Activated T-helper 1 cell treated with anti-CD3 and anti-CD28 coated beads, Interleukin-2, amount 50 U/mL, for 16 hours (primary cell): ENCODE measurements at places on chromosomes 3 and 15.

GRCh38 chr15:39156166-39156565, 424.7 kb upstream of the THBS1 start:
- DNase-seq, result no peak

DNA sequence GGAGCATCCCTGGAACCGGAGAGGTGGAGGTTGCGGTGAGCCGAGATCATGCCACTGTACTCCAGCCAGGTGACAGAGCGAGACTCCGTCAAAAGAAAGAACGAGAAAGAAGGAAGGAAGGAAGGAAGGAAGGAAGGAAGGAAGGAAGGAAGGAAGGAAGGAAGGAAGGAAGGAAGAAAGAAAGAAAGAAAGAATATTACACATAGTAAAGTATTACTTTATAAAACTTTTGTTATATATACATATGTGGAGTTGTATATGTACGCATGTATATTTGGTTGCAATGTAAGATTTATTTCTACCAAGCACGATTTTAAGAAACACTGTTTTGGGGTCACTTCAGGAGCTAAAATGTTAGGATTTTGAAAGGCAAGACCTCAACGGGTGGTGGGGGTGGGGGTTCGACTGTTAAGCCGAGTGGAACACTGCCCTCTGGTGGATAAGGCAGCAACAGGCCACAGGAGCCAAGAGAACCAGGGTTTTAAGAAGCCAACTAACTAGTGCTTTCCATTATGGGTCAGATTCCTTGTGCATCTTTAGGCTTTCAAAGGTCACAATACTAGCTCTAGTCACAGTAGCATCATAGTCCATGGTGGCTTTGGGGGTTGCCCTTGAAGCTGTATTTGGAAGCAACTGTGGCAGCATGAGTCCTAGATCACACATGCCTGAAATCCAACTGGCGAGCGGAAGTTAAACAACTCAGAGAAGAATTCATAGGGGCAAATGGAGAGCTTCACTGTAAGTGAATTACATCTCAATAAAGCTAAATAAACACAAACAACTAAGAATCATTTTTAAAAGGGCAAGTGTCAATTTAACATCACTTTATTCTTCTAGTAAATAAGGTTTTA, 22.5 kb downstream of the GLB1 start:
- peak; percentile 47 for DNase-seq

GRCh38 chr15:71753346-71753745, 57.0 kb upstream of the NR2E3 start:
- DNase-seq, result no peak

DNA sequence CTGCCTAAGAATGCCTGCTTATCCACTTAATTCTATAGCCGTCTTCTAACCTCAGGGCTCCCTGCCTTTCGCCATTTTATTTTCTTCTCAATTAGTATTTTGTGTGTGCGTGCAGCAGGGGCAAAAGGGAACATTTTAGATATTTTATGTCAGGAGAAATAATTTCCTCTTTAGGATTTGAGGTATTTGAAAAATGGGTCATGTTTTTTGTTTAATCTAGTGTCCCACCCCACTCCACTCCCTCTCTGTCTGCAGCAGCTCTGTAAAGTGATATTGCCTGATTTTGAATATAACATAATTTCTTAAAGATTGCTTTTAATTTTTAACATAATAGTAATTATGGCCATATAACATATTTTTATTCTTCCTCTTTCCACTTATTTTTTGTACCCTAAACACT, 593.2 kb upstream of the DPPA4 start:
- DNase-seq, result no peak

GRCh38 chr3:11818033-11818432, 28.7 kb downstream of the TAMM41 start:
- DNase-seq, result no peak

DNA sequence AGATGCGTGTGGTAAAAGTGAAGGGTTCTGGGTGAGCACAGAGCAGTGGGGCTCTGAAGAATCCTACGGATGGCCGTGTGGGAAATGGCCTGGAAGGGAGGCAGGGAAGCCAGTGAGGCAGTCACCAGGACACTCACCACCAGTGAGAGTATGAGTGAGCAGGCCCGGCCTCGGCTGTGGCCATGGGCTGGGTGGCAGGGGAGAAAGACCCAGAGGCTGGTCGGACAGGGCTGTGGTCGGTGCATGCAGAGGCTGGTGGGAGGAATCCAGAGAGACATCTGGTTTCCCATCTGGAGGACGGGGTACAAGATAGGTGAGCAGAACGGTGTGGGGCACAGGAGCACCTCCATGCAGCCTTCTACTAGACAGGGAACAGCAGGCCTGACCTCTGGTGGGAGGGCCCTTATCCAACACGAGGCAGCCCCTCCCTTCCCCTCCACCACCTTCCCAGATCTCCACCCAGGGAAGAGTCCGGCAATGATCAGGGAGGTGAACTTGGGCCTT, 10.1 kb downstream of the PCSK6 start:
- no peak for DNase-seq

DNA sequence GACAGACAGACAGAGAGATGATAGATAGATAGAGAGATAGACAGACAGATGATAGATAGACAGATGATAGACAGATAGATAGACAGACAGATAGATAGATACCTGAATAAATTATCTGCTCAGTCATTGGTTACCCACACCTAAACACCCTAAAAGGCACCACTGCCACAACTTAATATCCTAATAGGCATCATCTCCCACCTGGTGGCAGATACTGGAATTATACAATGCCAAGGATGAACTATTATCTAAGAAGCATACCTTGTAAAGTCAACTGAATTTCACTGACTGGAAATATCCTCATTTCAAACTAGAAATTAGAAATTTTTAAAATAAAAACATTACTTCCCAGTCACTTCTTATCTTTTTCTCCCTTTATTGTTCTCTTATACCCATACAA, 19.4 kb upstream of the ATP8B4 start:
- DNase-seq, result no peak

- DNase-seq, result no peak
Observed at GRCh38 chr3:130626049-130626448, 109.1 kb downstream of the COL6A6 start.

- DNase-seq, result no peak
Observed at GRCh38 chr3:9311228-9311627, 51.6 kb upstream of the THUMPD3 start.

DNA sequence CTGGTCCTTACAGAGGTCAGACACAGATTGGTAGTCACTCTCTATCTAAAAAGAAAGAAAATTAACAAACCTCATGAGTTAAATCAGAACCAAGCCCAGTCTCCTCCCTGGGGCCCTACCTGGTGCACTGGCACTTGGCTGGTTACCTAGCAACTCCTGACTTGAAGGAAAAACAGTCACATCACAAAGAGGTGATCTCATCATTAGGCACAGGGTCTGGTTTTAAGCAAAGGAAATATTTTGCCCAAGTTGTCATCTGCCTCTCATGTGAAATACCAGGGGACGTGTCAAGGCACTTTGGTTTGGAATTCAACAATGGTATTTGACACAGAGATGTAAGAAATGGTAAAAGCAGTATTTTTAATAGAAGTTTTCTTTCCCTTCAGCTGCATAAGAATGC, 47.7 kb upstream of the FMN1 start:
- DNase-seq, result no peak

GRCh38 chr3:29065211-29065785, 215.6 kb upstream of the RBMS3 start:
- no peak for DNase-seq

- DNase-seq, result no peak
Observed at GRCh38 chr15:51335538-51336410, 2.6 kb downstream of the CYP19A1 start.
